Myocyte (in vitro differentiated cells): ENCODE measurements at places on chromosomes 3 and 15. TPM values are rescaled to one million over a fixed set of nuclear protein-coding genes. Genes with fewer than 3 reads are reported as not detected.

DNA sequence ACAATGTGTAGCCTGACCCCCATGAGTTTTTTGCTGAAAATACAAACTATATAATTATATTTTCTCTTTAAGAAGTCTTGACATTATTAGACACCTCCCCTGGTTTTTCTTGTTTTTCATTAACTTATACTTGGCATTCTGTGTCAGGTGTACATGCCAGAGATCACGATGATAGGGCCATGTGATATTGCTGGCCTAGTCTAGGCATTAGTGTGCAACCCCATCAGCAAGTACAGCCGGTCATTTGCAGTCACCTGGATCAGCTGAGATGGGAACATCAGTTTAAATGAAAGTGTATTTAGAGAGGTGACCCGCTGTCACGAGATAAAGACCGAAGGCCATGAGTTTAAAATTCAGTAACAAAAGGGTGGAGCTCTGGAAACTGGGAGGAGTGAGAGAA, 12.6 kb upstream of the SPPL2A start:
- no peak for DNase-seq

The TPRG1 gene
- 1.4 and 3.1 TPM in 2 replicates for total RNA-seq

The NRG4 gene
- not detected in 2 replicates for total RNA-seq

The TNNC1 gene
- 3,730 and 3,876 TPM in 2 replicates for total RNA-seq
